ENCODE measurements at places on chromosomes 4 and X.

- no peak for DNase-seq
Measured at GRCh38 chr4:173543266-173543665, 13.2 kb upstream of the HAND2 start.

DNA sequence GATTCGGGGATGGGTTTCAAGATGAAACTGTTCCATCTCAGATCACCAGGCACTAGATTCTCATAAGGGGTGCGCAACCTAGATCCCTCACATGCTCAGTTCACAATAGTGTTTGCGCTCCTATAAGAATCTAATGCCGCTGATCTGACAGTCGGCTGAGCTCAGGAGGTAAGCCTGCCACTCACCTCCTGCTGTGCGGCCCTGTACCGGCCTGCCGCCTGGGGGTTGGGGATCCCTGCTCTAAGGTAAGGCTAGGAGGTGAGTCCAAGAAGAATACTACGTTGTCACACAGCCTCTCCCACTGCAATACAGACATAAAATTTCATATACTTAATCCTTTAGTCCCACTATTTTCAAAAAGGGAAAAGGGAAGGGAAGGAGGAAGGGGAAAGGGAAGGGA lies 213.4 kb upstream of the HCCS start:
- no peak for DNase-seq

DNA sequence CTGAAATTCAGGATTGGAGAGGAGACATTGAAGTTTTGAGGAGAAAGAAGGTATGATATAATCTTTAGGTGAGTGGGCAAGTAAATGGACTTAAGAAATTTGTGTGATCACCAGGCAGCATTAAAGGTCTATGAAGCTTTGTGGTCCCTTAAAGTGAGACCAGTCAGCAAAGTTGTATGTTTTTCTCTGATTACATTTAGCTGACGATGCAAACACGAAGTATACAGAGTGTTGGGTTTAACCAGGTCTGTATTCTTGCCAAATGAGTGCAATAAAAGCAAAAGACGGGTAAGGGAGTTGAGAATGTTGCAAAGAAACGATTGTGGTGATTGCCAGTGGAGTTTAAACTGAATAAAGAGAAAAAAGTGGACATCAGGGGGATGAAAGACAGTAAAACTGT lies 11.6 kb upstream of the YIPF6 start:
- DNase-seq = no peak

DNA sequence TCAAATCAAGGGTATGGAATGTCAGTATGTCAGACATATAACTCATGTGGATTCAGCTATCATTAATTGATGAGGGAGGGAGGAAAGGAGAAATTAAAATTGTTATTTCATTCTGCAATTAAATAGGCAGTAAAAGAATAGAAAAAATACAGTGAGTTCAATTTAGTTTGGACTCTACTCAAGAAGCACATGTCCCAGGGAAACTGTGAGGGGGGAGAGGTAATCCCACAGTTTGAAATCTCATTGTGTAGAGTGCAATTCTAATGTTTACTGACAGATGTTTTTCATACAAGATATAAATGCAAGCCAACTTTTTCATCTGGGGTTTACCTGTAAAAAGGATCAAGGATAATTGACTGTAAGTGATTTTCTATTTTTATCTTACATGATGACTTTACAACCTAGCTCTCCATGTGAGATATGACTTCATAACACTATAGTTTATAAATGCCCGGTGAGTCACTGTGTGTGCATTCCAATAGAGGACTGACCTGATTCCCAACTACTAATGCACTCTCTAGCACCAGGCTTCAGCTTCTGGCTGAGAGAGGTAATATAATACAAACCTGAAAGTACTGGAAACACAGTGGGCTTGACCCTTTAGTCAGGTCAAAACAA lies 35.2 kb upstream of the SCD5 start:
- no peak for DNase-seq

GRCh38 chrX:1592470-1593142 lies 1.2 kb downstream of the AKAP17A start:
- DNase-seq = no peak

DNA sequence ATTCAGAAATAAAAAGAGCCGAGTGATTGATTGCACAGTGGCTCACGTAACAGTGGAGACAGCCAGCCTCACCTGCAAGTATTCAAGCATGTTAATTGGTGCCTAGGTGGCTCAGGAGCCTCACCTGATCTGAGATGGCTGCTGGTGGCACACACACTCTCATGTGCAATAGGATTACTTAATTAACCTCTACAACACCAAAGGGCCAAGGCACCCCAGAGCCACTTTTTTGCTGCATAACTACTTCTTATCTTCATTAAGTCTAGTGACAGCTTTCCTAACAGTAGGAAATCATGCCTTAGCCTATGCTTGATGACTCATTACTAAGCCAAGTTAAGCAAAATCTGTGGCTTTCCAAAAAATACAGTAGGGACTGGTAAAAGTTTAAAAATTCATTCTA lies 117.3 kb upstream of the NOCT start:
- no peak for DNase-seq

DNA sequence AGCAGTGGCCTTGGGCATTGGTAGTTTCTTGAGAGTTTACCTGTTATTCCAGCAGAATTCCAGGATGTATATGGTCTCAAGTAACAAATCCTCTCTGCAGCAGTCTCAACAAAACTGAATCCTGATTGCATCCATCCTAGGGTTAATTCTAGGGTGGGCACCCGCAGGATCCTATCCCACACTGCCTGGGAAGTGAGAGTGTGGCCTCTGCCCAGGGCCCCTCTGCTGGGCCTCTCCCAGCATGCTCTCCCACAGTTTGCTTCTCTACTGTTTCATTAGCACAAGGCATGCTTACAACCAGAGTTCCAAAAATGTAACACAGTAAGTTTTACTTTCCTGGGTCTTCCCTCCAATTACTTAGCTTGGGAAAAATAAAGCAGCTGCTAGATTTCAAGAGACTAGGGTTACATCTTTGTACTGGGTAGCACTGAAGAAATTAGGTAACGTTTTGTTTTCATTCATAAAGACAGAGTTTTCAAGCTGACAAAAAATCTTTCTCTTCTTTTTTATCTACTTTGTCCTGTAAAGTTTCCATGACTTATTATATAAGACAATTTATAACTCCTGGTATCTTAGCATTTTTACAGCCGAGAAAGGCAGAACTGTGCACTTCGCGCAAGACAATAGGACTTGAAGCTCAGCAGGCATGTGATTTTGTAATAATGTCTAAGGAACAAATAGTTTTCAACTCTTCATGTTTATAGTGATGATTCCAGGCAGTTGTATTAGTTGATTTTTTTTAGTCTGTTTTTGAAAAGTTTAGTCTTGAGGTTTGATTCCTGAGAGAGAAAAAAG lies 131.2 kb upstream of the PCDH18 start:
- no peak for DNase-seq

Data from activated T-cell treated with anti-CD3 and anti-CD28 coated beads for 4 hours (primary cell).